Prostate gland (tissue), 2 donors: ENCODE measurements at places on chromosomes 2 and 18. TPM values are rescaled to one million over a fixed set of nuclear protein-coding genes. Genes with fewer than 3 reads are reported as not detected.

Gene RPS27A
- 1,633 TPM for total RNA-seq

DNA sequence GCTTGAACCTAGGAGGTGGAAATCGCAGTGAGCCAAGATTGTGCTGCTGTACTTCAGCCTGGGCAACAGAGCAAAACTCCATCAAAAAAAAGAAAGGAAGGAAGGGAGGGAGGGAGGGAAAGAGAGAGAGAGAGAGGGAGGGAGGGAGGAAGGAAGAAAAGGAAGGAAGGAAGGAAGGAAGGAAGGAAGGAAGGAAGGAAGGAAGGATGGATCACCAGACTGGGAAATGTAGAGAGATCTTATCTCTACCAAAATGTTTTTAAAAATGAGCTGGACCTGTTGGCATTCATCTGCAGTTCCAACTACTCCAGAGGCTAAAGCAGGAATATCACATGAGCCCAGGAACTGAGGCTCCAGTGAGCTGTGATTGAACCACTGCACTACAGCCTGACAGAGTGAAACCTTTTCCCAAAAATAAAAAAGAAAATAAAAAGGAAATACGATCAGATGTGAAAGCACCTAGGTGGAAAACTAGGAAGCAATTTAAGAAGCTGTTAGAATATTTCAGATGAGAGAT is 239.4 kb downstream of the CDH7 start:
- no peaks in the 10 kb centered on the region for H3K36me3 ChIP-seq
- no peak overlapping the region for H3K4me3 ChIP-seq
- H3K4me1 ChIP-seq = no peaks in the 10 kb centered on the region
- DNase-seq = no peak
- H3K27ac ChIP-seq = no peak overlapping the region

DNA sequence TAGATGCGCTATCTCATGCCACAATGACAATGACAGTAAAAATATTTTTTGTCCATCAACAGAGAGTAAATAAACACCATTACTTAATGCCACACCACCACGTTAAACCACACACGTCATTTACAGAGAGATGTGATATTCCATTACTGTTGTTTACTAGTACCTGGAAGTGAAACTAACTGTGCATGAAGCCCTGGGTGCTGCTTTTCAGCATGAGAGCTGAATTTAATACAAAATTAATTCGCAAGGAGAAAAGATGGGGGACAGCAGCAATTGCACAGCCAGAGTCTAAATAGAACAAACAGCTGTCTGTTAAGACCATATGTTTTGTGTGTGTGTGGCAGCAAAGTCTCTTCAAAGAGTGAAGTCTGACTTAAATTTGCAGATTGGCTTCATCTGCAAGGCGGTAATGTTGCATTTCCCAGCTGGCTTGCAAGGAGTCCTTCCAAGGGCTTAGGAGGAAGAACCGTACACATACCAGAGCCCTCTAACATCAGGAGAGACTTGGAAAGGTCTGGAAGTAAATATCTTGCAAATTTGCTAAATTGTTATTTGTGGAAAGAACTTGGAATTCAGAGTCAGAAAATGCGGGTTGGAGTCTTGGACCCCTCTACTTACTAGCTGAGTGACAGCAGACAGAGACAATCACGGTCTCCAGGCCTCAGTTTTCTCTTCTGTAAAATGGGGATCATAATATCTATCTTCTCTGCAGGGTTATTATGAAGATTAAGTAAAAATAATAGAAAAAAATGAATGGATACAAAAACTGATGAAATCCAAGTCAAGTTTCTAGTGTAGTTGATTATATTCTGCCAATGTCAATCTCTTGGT is 127.6 kb downstream of the ALPK2 start:
- no peak overlapping the region for H3K4me3 ChIP-seq
- no peaks in the 10 kb centered on the region for H3K27me3 ChIP-seq
- no peaks in the 10 kb centered on the region for H3K4me1 ChIP-seq
- no peak for DNase-seq
- no peaks in the 10 kb centered on the region for H3K36me3 ChIP-seq

- DNase-seq = no peak
- H3K4me3 ChIP-seq = no peak overlapping the region
- no peaks in the 10 kb centered on the region for H3K27me3 ChIP-seq
Measured at GRCh38 chr2:233090879-233091278, 30.7 kb downstream of the INPP5D start.

- no peak for DNase-seq
- H3K4me3 ChIP-seq = no peak overlapping the region
- no peaks in the 10 kb centered on the region for H3K36me3 ChIP-seq
- H3K4me1 ChIP-seq = no peaks in the 10 kb centered on the region
- H3K27me3 ChIP-seq = no peaks in the 10 kb centered on the region
- no peak overlapping the region for H3K27ac ChIP-seq
Measured at GRCh38 chr2:5528706-5529105, 163.5 kb upstream of the SOX11 start.

DNA sequence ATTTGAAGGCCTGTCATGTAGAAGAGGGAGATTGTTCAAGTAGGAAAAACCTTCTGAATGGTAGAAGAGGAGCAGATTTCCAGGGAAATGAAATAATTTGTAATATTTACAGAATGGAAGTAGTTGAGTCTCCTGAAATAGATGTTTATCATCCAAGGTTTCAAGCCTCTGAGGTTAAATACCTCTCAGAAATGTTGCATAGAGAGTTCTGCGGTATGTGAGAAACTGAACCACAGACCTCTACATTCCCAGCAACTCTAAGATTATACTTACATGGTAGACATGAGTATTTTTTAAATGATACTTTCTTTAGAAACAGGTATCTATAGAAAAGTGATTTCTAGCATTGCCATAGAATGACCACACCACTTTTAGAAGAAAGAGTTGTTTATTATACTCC is 379.8 kb upstream of the FANCL start:
- H3K4me3 ChIP-seq = no peak overlapping the region
- no peak overlapping the region for H3K27ac ChIP-seq
- no peaks in the 10 kb centered on the region for H3K27me3 ChIP-seq
- no peaks in the 10 kb centered on the region for H3K36me3 ChIP-seq
- no peak for DNase-seq

DNA sequence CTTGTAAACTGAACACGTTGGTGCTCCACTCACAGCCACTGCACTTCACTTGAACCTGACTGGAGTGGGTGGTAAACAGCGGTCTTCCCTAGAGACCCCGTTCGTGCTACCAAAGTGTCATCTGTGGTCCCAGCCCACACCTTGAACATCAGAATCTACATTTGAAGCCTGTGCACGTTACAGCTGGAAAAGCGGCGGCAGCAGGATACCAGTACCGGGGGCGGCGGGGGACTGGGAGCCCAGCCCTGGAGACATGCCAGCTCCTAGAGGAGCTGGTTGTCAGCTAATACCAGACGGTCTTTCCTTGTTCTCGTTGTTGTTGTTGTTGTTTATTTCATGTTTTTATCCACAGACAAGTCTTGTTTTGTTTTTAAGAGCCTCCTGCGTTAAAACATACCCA is 156.7 kb downstream of the WDSUB1 start:
- no peaks in the 10 kb centered on the region for H3K36me3 ChIP-seq
- no peaks in the 10 kb centered on the region for H3K27me3 ChIP-seq
- H3K4me3 ChIP-seq = no peak overlapping the region
- H3K27ac ChIP-seq = no peak overlapping the region
- H3K4me1 ChIP-seq = peaks cover 5% of the 10 kb centered on the region
- DNase-seq = no peak
